ENCODE measurements at places on chromosomes 16 and 17. TPM values are rescaled to one million over a fixed set of nuclear protein-coding genes. Genes with fewer than 3 reads are reported as not detected.

TP53TG3D gene
- total RNA-seq, result not detected

SRCIN1 gene
- 3.5 TPM for total RNA-seq

GPR142 gene
- not detected for total RNA-seq

LRRC36 gene
- 0.84 TPM for total RNA-seq

SYNGR3 gene
- 1.6 TPM for total RNA-seq

DNA sequence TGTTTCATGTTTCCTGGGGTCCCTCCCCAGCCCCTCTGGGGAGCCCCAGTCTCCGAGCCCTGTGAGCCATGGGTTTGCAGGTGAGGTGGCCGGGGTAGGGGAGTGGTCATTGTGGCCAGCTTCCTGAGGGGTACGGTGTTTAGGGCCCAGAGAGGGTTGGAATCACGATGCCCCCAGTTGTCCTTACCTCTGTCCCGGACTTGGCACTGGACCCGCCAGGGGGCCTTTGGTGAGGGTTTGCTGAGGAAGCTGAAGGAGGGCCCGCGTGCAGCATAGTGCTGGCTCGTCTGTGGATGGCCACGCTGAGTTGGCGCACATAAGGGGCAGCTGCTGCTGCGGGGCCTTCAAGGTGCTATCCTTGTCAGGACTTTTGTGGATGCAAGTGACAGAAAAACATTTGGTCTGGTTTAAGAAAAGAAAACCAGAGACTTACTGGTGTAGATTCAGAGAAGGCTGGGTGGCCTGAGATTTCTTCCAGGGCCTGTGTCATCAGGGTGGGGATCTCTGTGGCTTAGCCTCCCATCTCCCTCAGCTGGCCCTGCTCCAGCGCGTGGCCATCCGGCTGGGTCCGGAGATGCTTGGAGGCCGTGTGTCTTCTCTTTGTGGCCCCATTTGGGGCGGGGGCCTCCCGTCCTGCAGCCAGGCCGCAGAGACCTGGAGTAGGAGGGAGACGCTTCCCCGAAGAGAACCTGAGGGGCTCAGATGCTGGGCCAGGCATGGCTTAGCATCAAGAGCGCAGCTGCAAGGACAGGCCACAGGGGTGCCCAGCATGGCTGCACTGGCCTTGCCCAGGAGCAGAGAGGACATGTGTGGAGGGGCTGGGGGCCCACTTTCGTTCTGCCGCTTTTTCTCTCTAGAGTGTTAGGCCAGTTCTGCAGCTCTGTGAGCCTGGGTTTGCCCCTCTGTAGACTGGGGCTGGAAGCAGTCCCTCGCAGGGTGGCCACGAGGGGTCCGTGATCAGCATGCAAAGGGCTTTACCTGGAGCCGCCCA lies 33.7 kb upstream of the NUDT16L1 start:
- no peak for DNase-seq

- DNase-seq, result no peak
Measured at GRCh38 chr17:67753026-67753425, 35.3 kb downstream of the NOL11 start.

DNA sequence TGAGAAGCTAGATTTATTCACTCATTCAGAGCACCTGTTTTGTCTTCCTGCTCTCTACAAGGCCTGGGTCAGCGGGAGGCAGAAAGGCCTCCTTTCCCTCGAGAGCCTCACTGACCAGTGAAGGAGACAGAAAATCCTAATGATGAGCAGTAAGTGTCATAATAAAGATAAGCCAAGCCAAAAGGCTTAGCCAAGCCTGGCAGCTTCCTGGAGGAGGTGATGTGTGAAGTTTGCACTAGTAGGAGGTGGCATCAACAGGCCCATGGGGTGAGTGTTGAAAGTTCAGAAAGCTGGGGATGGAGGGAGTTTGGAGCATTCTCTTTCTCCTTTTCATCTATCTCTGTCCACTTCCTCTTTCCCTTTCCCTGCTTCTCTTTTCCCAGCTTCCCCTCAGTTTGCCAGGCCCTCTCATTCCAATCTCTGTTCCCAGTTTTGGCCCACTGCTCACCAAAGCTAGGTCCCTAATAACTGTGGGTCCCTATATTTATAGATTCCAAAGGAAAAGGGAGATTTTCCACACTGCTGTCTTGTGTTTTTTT lies 16.5 kb upstream of the SPNS3 start:
- DNase-seq, result no peak

DNA sequence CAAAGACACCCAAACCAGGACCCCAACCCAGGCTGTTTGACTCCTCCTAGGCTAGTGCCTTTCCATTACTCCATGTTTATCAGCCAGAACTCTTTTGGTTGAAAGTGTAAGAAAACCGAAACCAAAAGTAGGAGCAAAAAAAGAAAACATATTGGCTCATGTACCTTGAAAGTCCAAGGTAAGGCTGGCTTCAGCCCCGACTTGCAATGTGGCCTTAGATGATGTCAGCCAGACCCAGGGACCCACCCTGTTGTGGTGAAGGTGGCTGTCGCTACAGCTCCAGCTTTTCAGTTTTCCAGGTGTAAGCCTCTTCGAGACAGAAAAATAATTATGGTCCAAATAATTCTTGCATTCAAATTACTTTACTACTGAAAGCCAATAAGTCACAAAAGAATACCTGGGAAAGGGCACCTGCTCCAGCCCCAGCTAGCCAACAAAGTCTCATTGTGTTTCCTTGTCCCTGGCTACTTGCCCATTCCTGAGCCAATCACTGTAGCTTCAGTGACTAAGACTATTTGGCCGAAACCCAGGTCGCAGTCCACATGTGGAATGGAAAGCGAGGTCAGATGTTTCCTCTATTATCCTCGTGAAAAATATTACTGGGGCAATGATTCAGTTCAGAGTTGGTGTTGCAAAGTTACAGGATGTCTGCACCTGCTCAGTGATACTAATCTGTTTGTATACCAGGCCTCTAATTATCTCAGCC lies 20.7 kb downstream of the DNAH9 start:
- DNase-seq, result no peak

DNA sequence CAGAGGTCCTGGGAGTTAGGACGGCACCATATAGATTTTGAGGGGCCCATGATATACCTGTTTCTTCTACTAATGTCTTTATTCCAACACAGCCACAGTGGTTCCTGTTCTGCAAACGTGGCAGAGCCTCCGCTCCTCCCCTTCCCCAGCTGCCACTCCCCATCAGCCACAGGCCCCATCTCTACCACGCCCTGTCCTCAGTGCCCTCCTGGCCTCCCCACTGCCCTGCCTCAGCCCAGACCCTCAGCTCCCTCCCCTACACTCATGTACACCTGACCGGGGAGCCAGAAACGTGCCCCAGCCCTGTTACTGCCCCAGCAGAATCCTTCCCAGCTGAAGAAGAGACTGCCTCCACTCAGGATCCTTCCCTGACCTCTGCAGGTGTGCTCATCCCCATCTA lies 11.9 kb upstream of the RBFOX3 start:
- peak; percentile 1 for DNase-seq

- no peak for DNase-seq
Measured at GRCh38 chr17:44204441-44204882, 4.8 kb upstream of the ATXN7L3 start.

GRCh38 chr16:72112452-72112792 lies 18.8 kb downstream of the DHX38 start:
- no peak for DNase-seq

DNA sequence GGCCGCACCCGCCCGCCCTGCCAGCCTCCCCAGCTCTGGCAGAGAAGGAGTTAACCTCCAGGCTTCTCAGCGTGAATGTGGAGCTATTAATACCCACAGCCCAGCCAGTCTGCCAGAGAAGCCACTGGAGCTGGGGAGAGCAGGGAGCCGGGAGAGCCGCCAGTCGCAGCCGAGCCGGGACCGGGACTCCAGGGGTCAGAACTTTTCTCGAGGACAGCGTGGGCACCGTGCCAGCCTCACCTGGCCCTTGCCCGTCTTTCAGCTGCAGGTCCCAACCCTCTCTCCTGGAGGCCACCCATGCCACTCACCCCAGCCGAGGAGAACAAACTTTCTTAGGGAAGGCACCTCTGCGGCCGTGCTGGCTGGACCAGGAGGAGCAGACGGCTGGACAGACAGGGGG lies 33.8 kb upstream of the SBK1 start:
- DNase-seq, result no peak

- DNase-seq, result no peak
Measured at GRCh38 chr16:72430121-72430520, 258.2 kb upstream of the PMFBP1 start.

All from omental fat pad (tissue), 4 donors.